A172 (cell line): ENCODE measurements at places on chromosomes 7 and 10.
A peak's percentile ranks its signal among the peaks of the same experiment; 100 is the strongest.

DNA sequence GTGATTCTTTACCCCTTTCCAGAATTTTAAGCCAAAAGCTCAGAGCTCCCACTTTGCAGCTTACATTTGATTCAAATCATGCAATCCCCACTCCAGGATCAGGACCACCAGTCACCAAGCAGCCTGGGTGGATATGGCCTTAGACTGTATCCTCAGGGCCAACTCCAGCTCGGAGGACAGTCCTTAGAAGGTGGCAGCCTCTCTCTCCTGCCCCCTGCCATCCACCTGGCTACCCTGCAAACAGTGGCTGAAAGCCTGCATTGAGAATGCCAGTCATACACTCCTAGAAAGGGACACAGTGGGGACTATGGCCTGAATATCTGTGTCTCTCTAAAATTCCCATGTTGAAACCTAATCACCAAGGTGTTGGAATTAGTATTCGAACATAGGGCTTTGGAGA is 50.0 kb upstream of the KCNMA1 start:
- DNase-seq: no peak

- DNase-seq: no peak
These were observed 94.3 kb downstream of the USP6NL start for GRCh38 chr10:11517150-11517549.

DNA sequence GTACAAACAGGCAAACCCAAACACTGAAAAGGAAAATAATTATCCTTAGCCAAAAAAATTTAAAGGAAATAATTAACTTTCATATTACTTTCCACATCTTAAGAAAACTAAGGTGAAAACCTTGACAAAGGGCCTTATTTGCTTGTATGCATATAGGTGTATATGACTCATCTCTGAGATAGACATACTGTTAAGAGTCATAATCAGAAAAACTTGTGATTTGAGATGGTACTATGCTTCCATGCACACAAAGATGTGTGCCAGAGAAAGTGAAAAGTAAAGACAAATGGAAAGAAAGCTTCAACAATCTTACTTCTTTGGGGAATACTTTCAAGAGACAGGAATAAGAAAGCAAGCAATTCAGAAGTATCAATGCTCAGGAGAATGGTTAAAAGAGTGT is 3.3 kb upstream of the CACNA2D1 start:
- no peak for DNase-seq

DNA sequence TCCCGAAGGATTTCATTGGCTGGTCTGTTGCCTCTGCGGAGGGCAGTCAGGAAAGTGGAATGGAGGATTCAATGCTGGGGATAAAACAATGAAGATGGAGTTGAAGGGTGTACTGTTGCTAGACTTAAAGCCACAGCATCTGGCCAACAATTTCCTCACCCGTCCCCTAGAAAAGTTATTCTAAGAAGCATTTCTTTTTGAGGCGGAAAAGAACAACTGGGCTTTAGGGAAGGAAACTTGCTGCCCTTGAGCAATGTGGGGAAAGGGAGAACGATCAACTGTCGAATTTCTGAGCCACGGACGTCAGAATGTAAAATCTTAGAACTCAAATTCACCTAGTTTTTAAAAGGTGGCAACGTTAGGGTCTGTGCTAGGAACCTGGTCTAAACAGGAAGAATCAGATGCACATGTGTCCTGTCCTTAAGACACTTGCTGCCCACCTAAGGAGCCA is 664 bp downstream of the FMC1 start:
- DNase-seq: no peak

GRCh38 chr7:32030904-32031692 is 39.1 kb downstream of the PDE1C start:
- DNase-seq: no peak

DNA sequence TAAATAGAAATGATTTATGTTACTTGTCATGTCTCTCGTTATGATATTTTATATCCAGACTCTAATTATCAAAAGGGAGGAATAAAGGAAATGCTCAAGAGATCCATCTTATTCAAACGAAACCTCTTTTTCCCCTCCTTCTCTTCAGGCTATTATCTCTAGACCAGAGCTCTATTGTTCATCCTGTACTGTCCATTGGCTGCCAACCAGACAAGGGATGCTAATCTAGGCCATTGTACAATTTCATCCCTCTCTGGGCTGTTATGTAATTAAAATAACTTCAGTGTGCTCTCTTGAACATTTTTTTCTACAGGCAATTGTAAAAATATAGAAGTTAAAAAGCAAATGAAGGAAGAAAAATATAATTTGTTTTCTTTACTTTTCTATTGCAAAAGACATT is 220.4 kb downstream of the HDAC9 start:
- DNase-seq: no peak

DNA sequence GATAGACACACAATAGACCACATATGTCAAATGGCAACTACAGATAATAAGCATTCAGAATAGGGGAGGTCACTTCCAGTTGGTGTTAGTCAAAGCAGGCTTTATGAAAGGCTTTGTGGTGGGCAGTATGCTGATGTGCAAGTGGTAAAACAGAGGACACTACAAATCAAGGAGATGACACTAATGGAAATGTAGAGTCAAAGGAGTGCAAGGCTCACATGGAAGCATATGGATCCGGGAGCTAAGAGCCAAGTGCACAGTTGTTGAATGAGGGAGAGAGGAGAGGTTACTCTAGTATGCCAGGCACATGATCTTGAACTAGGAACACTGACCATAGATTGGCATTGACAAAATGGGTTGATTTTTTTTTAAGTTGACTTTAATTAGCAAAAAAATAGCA is 62.7 kb downstream of the GRM3 start:
- DNase-seq: no peak

- DNase-seq: peak; percentile 68
These were observed 138.7 kb downstream of the MAPK8 start for GRCh38 chr10:48444861-48445841.

- no peak for DNase-seq
These were observed 11.2 kb upstream of the PDK4 start for GRCh38 chr7:95607561-95607960.

- DNase-seq: no peak
These were observed 75.4 kb upstream of the PDSS1 start for GRCh38 chr10:26621889-26622711.

GRCh38 chr7:18421297-18422002 is 74.1 kb upstream of the HDAC9 start:
- DNase-seq: peak; percentile 19

DNA sequence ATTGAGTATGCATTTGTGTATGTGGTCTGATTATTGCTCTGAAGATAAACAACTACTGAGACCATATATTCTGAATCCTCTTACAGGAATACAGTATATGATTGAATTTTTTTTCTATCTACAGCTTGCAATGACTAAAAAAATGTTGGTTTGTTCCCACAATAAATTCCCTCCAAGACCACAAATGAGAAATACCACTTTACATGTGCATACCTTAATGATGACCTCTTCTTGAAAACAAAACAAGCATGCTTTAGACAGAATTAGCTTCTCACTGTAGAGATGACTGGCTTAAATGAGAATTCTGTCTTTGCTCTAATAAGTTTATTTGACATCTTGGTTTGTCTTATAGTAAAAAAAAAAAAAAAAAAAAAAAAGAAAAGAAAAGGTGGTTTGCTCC is 241.5 kb downstream of the PCDH15 start:
- peak; percentile 13 for DNase-seq

- no peak for DNase-seq
These were observed 23.3 kb downstream of the DNAH11 start for GRCh38 chr7:21566094-21566493.

- DNase-seq: peak; percentile 76
These were observed 29.8 kb downstream of the MTURN start for GRCh38 chr7:30164567-30164966.

DNA sequence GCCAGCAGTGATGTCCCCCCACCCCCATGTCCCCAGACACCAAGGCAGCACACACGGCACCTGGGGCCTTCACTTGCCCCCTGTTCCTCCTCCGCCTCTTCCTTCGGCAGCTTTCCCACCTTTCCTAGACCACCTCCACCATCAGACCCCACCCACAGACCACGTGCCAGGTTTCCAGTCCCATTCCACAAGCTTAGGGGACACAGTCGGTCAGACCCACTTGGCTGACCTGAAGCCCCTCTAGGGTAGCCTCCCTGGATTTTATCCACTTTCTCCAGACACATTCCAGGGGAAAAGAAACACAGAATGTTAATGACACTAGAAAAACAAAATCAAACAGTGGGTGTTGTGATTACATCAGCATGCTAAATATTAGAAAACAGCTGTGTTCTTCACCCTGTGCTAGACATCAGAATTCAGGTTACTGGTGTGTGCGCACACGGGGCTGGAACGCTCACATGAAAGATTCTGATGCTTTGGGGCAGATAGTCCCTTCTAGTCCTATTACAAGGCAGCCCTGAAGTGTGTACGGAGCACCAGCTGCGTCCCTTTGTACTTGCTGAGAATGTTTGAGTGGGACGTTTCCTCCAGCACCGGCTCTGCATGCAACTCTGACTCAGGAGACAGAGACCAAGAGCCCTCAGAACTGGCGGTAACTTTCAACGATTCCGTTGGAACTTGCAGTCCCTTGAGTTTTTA is 75.5 kb upstream of the PPP2R2D start:
- DNase-seq: no peak

DNA sequence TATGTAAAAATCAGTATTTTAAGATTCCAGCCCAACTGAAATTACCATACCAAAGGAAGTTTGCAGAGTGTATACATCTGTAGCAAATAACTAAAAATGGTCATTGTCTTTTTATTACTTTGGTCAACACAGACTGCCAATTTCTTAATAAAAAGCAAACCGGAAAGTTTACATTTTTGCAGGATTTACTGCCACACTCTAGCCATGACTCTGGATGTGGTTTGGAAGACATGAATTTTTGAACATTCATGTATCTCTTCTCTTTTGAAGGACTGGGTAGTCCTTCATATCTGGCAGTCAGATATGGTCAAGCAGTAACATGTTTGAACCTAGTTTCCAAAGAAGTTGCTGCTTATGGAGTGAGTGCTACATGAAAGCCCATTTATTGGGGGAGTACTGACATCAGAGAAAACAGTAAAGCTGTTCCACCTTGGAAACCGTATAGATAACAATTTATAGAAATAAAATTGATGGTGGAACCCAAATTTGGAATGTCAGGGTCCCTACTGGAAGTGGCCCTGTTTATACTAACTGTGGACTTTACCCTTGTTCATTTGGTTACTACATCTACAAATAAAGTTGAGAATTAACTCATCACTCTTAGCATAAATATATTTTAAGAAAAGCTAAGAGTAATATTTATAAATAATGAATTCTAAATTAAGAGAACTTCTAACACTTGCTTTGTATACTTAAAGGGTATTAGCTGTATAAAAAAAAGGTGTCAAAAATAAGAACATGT is 84.6 kb downstream of the ZMYND11 start:
- no peak for DNase-seq

- DNase-seq: peak; percentile 63
These were observed 163.0 kb upstream of the KLF14 start for GRCh38 chr7:130896898-130897514.

- peak; percentile 78 for DNase-seq
These were observed 57.4 kb downstream of the NEUROG3 start for GRCh38 chr10:69515699-69516259.

DNA sequence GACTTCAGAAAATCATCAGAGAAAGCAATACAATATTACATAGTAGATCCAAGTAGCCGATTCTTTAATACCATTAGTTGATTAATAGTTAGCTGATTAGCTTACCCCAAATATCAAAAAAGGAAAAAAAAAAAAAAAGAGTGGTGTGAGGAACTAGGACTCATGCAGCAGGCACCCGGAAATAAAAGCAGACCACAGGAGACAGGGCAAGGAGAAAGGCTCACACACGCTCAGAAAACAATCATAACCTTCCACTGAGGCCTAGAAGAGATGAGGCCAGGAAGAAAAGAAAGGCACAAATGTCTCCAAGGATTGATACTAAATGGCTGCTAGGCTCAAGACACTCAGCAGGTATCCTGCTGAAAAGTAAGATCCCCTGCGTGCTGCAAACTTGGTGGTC is 25.9 kb downstream of the TRDMT1 start:
- DNase-seq: peak; percentile 10

GRCh38 chr10:15309221-15309620 is 61.9 kb downstream of the FAM171A1 start:
- DNase-seq: no peak

GRCh38 chr10:117796130-117796745 is 250.5 kb downstream of the RAB11FIP2 start:
- DNase-seq: no peak

- no peak for DNase-seq
These were observed 10.9 kb upstream of the CYREN start for GRCh38 chr7:135181261-135181928.

- DNase-seq: no peak
These were observed 233.6 kb upstream of the BMPER start for GRCh38 chr7:33671531-33672262.

- peak; percentile 44 for DNase-seq
These were observed 644.4 kb downstream of the GRM8 start for GRCh38 chr7:126608339-126608776.

GRCh38 chr7:103325744-103326143 is 18.8 kb downstream of the DNAJC2 start:
- no peak for DNase-seq

DNA sequence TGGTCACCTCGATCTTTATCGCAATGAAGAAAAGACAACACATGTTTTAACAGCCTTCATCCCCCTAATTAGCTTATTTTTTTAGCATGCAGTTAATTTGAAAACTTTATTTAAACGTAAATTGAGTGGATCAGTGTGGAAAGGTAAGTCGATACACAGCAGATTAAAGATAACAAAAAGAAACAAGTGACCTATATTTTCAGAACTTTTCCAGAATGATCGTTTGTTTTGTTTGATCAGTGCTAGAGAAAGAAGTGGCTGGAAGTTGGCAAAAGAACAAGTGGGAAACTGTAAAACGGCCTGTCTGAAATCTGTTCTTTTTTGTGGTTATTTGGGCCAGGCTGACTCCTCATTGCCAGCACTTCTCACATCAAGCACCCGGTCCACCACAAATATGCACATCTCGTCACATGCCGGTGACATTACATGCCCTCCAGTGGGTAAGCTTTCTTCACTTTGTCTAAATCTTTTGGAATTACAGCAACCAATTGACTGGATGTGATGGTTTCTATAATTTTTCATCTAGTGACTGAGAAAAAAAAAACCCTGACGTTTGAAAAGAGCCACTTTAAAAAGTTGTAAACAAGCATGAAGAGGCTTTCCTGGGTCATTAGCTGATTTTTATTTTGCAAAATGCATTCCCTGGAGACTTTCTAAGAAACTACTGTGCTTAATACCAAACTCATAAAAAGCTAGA is 33.2 kb downstream of the C7orf33 start:
- DNase-seq: peak; percentile 81

DNA sequence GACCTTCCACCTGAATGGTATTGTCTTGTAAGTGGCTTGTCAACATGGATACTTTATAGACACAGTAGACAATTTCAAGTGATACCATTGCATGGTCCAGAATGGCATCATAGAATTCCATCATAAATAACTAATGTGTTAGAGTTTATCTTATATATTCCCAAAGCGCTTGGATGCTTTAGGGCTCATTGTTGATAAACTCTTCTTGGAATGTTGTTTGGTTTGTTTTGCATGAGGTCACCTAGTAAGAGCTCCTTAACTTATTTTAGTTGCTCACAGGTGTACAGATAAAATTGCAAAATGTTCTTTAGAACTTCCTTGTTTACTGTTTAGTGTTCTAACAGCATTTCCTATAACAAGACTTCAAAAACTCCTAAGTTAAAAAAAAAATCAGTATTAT is 36.8 kb downstream of the SRI start:
- no peak for DNase-seq

- DNase-seq: peak; percentile 55
These were observed 59.1 kb downstream of the ZNF467 start for GRCh38 chr7:149714081-149714909.

GRCh38 chr10:129335942-129336341 is 131.1 kb upstream of the MGMT start:
- no peak for DNase-seq
